Testis (tissue), 5 donors: ENCODE measurements at places on chromosomes 4 and X. TPM values are rescaled to one million over a fixed set of nuclear protein-coding genes. Genes with fewer than 3 reads are reported as not detected.

The SSX4B gene
- not detected for polyA plus RNA-seq

The MAGEB17 gene
- polyA plus RNA-seq, result 3.7 TPM

The PDE6B gene
- polyA plus RNA-seq, result 5.9 TPM

The CXCL10 gene
- polyA plus RNA-seq, result 5.9 TPM

The POU4F2 gene
- 3.1 TPM for polyA plus RNA-seq

The UGT2B10 gene
- 1.5 TPM for polyA plus RNA-seq

The PAGE5 gene
- polyA plus RNA-seq, result 39.6 TPM

The RNF212 gene
- polyA plus RNA-seq, result 21.0 TPM

The TMPRSS11F gene
- 0.58 TPM for polyA plus RNA-seq
